T-cell (primary cell): ENCODE measurements at places on chromosomes 16 and 17.

GRCh38 chr17:50841949-50842354 lies 6.6 kb downstream of the WFIKKN2 start:
- no peak overlapping the region for H3K27ac ChIP-seq
- no peak overlapping the region for H3K4me3 ChIP-seq
- no peaks in the 10 kb centered on the region for H3K36me3 ChIP-seq
- no peaks in the 10 kb centered on the region for H3K4me1 ChIP-seq
- peak; percentile 23 for DNase-seq
- H3K27me3 ChIP-seq = peaks cover 3% of the 10 kb centered on the region

- H3K27ac ChIP-seq = no peak overlapping the region
- DNase-seq = no peak
- H3K27me3 ChIP-seq = no peaks in the 10 kb centered on the region
- peaks cover 15% of the 10 kb centered on the region for H3K36me3 ChIP-seq
- peaks cover 49% of the 10 kb centered on the region for H3K4me1 ChIP-seq
- H3K4me3 ChIP-seq = no peak overlapping the region
Measured at GRCh38 chr17:75846692-75847613, 2.7 kb upstream of the UNC13D start.

DNA sequence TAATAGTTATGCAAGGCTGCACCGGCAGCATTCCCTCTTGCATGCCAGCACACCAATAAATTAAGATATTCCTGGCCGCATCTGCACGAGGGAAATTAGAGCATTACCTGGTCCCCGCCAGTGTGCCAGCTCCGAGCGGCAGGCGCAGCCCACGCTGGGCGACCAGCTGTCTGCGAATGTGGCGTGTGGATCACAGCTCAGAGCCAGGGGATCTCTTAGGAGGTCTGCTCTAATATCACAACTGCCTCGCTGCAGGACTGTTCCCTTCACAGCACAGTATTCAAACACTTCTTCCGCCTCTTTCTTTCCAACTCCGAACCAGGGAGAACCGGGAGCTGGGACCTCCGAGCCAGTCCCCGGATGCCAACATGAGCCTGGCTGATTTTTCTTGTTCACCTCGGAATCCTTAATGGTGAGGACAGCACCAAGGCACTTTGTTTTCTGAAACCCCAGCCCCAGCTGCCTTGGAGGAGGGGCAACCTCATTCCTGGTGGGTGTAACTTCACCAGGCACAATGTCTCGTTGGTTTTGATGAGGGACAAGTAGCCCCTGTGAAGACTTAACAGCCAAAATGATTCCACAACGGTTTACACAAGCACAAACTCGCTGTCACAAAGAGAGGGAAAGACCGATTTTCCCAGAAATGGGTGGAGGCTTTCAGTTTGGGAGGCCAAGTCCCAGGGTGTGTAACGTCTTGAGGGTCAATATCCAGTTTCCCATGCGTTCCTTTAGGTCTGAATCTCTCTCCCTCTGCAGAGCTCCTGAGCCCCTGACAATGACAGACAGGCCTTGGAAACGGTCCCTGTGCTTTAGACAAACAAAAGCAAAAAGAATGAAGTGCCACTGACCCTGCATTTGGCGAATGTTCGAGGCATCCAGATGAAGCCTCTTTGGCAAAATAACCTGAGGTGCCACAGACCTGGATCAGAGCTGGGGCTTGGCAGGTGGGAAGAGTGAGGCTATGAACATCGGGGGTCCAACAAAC lies 213.2 kb downstream of the C16orf78 start:
- H3K36me3 ChIP-seq = no peaks in the 10 kb centered on the region
- no peak for DNase-seq
- no peak overlapping the region for H3K27ac ChIP-seq
- peaks cover 6% of the 10 kb centered on the region for H3K4me1 ChIP-seq

- DNase-seq = no peak
- H3K4me1 ChIP-seq = peaks cover 7% of the 10 kb centered on the region
- no peak overlapping the region for H3K27ac ChIP-seq
- H3K36me3 ChIP-seq = no peaks in the 10 kb centered on the region
- peaks cover 5% of the 10 kb centered on the region for H3K27me3 ChIP-seq
- peak overlapping the region; percentile 69 for H3K4me3 ChIP-seq
Measured at GRCh38 chr16:426906-427249, 1.4 kb downstream of the RAB11FIP3 start.

DNA sequence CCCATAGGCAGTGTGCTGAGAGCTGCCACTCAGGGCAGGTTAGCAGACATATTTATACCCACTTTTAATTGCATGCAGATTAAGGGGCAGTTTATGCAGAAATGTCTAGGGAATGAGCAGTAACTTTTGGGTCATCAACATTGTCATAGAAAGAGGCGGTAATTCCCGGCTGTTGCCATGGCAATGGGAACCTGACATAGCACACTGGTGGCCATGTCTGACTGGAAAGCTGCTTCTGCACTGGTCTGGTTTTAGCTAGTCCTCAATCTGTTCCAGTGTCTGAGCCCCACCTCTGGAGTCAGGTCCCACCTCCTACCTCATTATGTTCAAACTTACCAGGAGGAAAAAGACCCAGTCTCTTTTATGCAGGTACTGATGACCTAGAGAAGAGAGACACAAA lies 31.5 kb upstream of the TNRC6C start:
- no peaks in the 10 kb centered on the region for H3K36me3 ChIP-seq
- peaks cover 26% of the 10 kb centered on the region for H3K27me3 ChIP-seq

DNA sequence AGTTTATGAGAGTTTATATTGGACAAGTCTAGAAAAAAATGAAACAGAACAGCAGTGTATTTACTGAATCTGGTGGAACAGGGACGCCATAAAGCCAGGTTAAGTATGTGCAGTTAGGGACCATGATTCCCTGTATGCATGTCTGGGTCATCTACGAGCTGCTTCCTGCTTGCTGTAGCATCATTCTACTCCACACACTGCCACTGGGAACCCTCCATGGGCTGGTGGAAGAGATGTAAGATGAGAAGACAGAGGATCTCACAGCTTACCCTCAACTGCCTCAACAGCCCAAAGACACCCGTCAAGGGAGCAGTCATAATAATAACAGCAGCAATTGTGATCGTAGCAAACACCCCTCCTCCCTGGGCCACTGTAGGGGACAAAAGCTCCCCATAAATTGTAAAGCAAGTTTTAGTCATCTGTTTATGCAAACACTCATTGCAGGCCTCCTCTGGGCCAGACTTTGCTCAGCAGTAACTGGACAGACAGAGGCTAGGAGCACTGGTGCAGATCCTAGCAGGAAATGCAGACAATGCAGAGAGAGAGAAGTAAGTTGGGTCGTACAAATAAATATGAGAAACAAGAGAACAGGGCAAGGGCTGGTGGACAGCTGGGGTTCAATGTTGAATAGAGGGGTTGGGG lies 188.0 kb downstream of the SOX9 start:
- DNase-seq = no peak
- H3K27me3 ChIP-seq = no peaks in the 10 kb centered on the region
- H3K4me1 ChIP-seq = no peaks in the 10 kb centered on the region
- no peak overlapping the region for H3K4me3 ChIP-seq
- no peaks in the 10 kb centered on the region for H3K36me3 ChIP-seq

DNA sequence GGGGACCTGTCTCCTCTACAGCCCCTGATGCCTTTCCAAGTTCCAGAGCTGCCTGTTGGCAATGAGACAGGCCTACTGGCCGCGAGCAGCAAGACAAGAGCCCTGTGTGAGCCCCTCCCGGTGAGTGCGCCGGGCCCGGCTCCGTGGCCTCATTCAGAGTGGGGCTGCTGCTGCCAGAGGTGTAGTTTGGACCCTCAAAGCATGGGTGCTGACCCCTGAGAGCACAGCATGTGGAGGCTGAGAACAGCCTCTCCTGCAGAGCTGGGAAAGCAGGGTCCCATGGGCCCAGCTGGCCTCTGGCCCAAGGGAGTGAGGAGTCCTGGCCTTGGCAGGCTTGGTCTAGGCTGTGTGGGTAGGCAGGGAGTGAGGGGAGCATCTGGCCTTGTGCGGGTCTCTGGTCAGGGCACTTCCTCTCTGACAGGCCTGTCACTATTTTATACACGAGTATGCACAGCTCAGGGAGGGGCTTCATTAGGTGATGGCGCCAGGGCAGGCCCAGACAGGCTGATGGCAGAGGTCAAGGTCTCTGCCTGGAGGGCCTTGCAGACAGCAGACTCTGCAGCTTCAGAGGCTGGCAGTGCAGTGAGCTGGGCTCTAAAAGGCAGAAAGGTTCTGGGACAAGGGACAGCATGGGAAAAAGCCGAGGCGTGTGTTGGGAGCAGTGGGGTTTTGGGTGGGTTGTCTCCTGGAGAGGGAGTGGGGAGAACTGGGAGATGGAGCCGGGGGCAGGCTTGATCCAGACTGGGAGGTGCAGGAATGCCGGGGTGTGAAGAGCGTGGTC lies 43.4 kb downstream of the ADCY7 start:
- H3K36me3 ChIP-seq = peaks cover 24% of the 10 kb centered on the region
- H3K27me3 ChIP-seq = no peaks in the 10 kb centered on the region
- peak overlapping the region; percentile 21 for H3K27ac ChIP-seq
- no peaks in the 10 kb centered on the region for H3K4me1 ChIP-seq
- no peak overlapping the region for H3K4me3 ChIP-seq

DNA sequence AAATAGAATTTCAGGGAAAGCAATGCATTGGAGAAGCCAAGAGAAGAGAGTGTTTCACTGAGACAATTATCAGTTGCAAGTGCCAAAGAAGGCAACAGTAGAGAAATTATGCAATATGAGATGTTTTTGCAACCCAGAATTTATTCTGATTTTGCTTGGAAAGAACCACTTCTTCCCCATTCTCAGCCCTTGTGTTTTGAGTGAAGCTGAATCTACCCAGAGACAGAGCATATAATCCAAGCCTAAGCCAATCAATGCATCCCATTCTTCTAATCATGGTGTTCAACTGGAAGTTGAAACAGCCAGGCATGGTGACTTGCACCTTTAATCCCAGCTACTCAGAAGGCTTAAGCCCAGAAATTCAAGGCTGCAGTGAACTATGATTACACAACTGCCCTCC lies 6.9 kb upstream of the SCNN1G start:
- no peaks in the 10 kb centered on the region for H3K27me3 ChIP-seq
- no peaks in the 10 kb centered on the region for H3K36me3 ChIP-seq
- no peak for DNase-seq
- no peaks in the 10 kb centered on the region for H3K4me1 ChIP-seq
- no peak overlapping the region for H3K4me3 ChIP-seq
